Heart right ventricle (tissue), 16 donors: ENCODE measurements at places on chromosomes 5 and 9. TPM values are rescaled to one million over a fixed set of nuclear protein-coding genes. Genes with fewer than 3 reads are reported as not detected.

GRCh38 chr9:101468116-101468515, 32.5 kb upstream of the ALDOB start:
- no peak for DNase-seq

DNA sequence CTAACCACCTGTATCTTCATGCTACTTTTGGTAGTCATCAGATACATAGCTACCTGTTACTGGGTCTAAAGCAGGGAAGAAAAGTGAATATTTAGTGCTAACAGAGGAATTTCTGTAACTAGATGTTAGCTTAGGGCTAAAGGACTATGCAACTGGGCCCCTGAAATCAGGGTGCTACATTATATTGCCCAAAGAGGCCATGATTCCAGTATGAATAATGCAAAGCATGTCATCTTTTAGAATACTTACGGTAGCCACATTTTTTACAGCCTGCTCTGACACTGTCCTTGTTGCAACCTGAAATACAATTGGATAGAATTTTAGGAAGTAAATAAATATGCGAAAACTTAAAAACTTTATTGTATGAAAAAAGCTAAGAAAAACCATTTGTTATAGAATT, 14.4 kb downstream of the SREK1IP1 start:
- no peak for DNase-seq

- peak; percentile 43 for DNase-seq
Measured at GRCh38 chr5:143066556-143067281, 296.5 kb downstream of the ARHGAP26 start.

DNA sequence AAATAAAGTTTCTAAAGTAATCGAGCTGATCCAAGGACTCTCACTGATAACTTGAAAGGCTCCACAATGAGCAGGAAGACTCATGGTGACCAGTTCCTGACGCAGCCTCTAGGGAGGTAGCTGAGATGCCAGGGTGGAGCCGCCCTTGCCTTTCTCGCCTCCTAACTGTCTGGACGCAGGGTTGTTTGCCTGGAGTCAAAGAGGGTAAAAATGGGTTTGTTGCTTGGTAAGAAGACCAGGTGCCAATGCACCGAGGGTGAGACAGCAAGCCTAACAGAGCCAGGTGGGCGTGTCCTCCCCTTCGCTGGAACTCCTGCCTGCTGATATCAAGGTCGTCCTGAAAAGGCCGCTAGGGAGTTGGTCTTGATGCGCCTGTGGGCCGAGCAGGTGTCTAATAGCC, 48.6 kb upstream of the FCN1 start:
- DNase-seq = no peak

The AGXT2 gene
- not detected for total RNA-seq

The TMC1 gene
- 0.42 TPM for total RNA-seq

The PRSS3 gene
- not detected for total RNA-seq

The PCDHGA7 gene
- total RNA-seq = 9.2 TPM

The TMEM252 gene
- total RNA-seq = not detected

The C7 gene
- 287 TPM for total RNA-seq
